Activated CD8-positive, alpha-beta memory T cell treated with anti-CD3 and anti-CD28 coated beads, Interleukin-2, amount 50 U/mL, for 48 hours (primary cell): ENCODE measurements at places on chromosomes 1 and 21.

GRCh38 chr1:24557711-24558131, 1.8 kb downstream of the NCMAP start:
- DNase-seq: no peak

- DNase-seq: no peak
Observed at GRCh38 chr21:24856326-24856725, 751.0 kb downstream of the MRPL39 start.

DNA sequence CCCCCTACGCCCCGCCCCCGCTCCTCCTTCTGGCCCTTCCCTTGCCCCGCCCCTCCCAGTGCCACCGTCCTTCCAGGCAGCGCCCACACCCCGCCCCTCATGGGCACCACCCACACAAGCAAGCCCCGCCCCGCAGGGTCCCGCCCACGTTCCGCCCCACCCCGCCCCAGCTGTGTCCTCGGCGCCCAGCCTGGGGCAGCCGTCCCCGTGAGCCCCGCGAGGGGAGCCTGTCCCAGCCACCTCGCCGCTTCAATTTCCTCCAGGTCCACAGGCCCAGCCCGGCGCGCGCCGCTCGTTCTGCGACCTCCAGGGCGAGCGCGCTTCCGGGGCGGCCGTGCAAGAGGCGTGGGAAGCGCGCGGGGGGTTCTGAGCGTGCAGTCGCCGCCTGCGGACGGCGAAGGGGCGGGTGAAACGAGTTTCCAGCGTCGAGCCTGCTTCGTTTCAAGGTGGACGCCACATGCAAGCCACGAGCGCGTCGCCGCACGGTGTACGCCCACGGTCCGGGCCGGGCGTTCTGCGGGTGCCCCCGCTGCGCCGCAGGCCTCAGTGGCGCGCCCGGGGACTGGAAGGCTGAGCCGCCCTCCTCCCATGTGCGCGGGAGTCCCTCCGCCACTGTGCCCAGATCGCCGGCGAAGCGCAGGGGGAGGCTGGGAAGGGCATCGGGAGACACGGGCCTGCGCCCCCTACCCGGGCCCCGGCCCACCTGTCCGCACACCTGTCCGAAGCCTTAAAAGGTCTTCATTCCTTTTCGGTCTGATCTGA, 10.8 kb upstream of the FAAP20 start:
- DNase-seq: peak; percentile 94

DNA sequence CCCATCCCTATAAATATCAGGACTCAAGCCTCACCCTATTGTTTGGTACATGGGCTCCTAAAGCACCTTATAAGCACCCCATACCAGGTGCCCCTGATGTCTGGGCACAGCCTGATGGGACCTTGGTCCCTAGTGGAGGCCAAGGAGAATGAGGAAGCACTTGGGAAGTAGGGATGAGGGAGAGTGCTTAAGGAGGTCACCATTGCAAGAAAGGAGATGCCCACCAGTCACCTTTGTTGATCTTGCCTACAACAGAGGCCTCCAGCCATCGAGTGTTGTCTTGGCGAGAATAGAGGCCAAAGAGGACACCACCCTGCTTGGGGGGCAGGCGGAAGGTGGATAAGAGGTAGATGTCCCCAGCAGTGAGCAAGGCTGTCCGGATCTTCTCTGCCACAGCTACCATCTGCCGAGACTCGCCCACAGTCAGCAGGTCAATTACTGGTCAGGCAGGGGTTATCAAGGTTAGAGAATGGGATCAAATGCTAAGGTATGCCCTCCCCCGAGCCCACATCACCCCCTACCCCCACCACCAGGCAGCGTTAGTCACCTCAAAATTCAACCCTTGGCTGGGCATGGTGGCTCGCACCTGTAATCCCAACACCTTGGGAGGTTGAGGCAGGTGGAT, 1.6 kb downstream of the THBS3 start:
- DNase-seq: no peak

GRCh38 chr1:18288722-18289121, 181.1 kb downstream of the IGSF21 start:
- DNase-seq: no peak

DNA sequence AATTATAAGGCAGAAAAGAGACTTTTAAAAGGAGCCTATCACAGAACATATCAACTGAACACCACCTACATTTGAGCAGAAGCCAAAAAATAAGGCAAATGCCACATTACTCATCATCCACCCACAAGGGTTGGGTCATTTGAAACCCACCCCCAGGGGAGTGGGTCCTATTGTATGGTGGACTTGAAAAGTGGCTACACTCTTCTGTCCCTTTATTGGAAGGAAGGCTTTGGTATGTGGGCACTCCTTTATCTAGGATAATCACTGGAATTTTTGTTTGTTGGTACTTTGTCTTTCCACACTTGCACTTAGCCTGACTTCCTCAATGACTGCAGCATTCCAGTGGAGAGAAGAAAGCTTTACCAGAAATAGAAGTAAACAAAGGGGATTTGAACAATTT, 157.2 kb upstream of the COL11A1 start:
- no peak for DNase-seq

- no peak for DNase-seq
Observed at GRCh38 chr1:181061891-181062835, 26.3 kb upstream of the IER5 start.

DNA sequence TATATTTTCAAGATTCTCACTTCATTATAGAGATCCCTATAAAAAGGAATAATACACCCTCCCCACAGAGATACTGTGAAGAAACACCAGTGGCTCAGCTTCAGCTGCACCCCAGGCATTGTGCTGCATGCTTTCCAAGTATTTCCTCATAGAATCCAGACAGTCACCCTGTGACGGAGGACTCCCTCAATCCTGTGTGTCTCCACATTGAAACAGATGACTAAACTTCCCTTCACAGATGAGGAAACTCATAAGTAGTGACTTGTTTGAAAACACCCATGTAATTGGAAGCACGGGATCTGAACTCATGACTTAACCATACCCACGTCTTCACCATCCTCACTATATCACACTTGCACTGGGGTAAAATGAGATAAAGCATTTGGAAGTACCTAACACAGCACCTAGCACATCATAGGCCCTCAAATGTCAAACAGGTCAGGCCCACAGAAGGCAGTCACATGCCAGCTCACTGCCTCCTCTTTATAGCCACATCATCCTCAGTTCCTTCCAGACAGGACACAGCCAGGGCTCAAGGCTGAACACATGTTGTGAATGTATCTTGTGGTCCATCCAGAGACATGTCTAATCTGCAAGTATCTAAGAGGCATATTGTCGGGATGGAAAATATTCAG, 55.2 kb downstream of the GPR161 start:
- no peak for DNase-seq

- DNase-seq: no peak
Observed at GRCh38 chr1:33902486-33903209, 38.8 kb downstream of the HMGB4 start.

DNA sequence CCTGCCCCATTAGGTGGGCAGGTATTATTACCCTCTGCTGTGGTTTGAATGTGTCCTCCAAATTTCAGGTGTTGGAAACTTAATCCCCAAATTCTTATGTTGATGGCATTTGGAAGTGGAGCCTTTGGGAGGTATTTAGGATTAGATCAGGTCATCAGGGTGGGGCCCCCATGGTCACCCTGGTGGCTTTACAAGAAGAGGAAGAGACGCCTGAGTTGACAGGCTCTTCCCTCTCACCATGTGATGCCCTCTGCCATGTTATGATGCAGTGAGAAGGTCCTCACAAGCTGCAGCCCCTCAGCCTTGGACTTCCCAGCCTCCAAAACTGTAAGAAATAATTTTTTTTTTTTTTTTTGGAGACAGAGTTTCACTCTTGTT, 8.8 kb upstream of the THEMIS2 start:
- DNase-seq: no peak

DNA sequence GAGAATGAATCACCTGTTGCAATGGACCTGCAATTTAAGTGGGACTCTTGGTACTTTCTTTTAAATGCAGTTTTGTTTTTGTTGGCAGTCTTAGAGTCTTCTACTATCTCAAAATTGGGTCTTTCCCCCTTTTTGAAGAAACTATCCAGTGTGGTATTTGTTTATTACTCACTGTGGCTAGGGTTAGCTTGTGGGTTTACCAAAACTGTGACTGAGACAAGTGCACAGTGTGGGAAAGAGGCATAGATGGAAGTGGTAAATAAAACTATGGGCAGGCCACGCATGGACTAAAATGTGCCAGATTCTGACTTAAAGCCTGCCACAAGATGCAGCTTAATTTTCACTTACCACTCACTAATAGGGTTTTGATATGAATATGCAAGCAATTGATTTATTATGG, 1441.7 kb downstream of the PLA2G4A start:
- no peak for DNase-seq

- DNase-seq: no peak
Observed at GRCh38 chr1:3774946-3775489, 2.5 kb downstream of the SMIM1 start.

DNA sequence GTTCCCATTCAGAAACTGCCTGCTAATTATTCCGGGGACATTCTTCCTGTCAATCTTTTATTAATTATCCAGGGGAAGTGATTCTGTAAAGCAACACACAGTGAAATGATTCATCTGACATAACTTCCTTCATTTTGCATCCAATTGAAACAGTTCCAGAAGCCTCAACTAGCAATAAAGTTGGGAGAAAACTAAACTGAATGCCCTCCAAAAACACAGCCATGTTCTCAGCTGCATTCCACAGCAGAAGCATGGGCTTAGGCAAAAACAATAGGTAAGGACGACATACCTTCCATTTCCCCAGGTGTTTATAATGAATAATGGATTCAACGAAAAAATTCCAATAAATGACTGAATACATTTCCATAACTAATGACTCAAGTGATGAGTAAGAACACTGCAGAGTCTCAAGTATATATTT, 36.9 kb upstream of the TARBP1 start:
- no peak for DNase-seq

GRCh38 chr1:182366596-182366995, 25.0 kb downstream of the GLUL start:
- DNase-seq: no peak

GRCh38 chr21:45011911-45012661, 62.3 kb upstream of the ADARB1 start:
- DNase-seq: no peak

GRCh38 chr1:44881011-44881632, 38.1 kb upstream of the PTCH2 start:
- no peak for DNase-seq

DNA sequence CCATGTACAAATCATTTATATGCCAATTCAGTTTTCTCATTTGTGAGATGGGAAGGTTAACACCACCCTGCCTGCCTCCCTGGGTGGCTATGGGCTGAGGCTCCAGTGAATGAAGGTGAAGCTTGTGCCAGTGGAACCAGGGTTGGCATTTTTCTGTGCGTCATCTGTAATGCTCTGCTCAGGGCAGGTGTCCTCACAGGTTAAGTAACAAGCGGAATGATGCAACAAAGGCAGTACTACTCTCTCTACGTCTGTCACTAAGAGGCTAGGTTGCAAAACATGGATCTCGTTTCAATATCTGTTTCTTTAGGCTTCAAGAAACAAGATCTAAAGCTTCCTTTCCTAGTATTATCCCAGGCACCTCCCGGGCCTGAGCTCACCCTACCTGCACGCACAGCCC, 67.0 kb upstream of the ZNF648 start:
- no peak for DNase-seq

- no peak for DNase-seq
Observed at GRCh38 chr1:192516776-192517297, 58.7 kb upstream of the RGS1 start.

DNA sequence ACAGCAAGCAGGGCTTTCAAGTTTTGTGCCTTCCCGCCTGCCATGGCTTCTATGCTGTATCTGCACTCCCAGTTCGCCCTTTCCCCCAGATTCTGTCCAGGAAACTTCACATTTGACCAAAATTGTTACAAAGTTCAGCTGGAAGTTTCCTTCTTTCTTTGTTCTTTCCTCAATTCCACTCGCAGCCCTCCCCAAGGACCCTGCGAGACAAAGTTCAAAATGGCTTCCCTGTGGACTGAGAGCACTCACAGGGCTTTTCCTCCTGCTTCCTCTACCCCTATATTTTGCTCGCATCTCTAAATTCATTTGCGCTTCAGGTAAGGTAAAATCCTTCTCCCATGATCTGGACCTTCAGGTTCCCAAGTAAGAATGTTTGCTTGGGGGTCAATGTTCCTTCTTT, 1348.4 kb upstream of the B3GALT2 start:
- no peak for DNase-seq

GRCh38 chr1:150102986-150103385, 35.4 kb downstream of the VPS45 start:
- no peak for DNase-seq

- DNase-seq: no peak
Observed at GRCh38 chr1:58312461-58312860, 234.1 kb downstream of the OMA1 start.

GRCh38 chr1:40243351-40243750, 4.4 kb upstream of the TMCO2 start:
- no peak for DNase-seq

DNA sequence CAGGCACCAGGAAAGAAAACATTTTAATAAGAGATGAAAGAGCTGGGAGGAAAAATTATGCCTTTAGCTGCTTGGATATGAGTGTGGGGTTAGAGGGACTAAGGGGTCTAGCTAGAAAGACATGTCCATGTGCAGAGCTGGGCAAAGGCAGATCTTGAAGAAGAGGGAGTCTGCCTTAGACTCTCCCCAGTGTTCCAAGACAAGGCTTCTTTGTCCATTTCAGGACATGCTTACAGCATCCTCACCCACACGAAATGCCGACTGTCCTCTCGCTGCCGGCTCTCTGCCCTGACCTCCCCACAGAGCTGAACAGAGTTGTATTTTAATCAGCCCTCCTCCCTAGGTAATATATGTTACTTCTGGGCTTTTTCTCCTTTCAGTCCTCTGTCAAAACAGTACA, 100.7 kb upstream of the ATP1B1 start:
- DNase-seq: no peak

DNA sequence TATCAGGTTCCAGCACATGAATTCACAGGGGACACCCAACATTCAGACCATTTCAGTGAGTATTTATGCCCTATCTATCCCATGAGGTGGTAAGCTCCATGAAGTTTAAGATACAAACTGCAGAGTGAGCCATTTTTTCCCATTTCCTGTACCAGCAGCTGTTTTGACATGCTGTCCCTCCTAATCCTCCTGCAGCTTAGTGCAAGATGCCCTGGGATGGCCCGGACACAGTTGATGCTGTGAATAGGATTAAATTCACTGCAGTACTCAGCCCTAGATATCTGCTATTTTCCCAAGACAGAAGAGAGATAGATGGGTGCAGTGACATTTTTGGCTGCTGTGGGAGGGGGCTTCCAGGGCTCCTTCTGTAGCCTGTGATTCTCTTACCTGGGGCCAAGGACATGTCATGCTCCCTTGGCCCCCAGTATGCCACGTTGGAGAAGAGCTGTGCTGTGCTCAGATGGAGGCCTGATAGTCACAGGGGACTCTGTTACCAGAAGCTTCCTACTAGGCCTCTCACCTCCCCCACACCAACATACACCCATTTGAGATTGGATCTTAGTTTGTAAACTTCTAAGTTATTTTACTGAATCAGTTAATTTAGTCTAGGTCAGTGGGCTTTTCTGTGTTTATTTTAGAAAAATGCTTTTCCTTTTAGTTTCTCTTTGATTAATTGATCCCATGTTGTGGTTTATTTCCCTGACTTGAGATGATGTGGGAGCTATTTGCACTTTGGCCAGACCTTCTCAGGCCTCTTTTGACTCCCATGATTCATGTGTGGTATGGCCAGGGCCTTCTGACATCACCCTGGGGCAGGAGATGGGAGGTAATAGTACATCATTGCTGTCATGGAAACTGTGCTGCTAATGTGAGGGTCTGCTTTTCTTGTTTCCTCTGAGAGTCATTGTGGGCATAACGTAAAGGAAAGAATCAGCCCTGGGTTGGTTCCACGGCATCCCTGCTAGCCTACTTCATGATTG, 92.6 kb downstream of the ST3GAL3 start:
- no peak for DNase-seq

- no peak for DNase-seq
Observed at GRCh38 chr21:32003411-32003810, 130.6 kb downstream of the HUNK start.

- no peak for DNase-seq
Observed at GRCh38 chr1:8560611-8561544, 243.0 kb downstream of the SLC45A1 start.
